ENCODE measurements at places on chromosomes 6 and 20.

GRCh38 chr6:159067334-159067733 lies 22.5 kb upstream of the TAGAP start:
- H3K36me3 ChIP-seq, result peaks cover 2% of the 10 kb centered on the region
- no peak overlapping the region for H3K27ac ChIP-seq
- no peak overlapping the region for H3K4me3 ChIP-seq

GRCh38 chr20:32610472-32611218 lies 25.5 kb upstream of the NOL4L start:
- no peak overlapping the region for H3K4me3 ChIP-seq
- no peak for DNase-seq

DNA sequence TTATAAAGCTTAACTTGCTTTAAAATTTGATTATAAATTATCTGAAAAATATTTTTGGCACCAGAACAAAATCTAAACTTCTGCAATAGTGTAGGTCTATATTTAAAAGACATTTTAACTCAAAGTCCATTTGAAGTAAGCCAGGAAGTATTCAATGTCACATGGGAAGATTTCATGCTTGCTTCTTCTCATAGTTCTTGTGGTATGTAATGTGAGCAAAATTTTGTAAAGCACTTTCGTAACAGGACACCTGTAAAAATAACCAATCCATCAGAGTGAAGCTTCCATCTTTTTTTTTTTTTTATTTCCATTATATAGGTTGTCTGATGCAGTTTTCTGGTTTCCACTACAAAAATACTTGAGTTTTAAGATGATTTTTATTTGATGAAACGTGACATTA lies 386.1 kb downstream of the LAMA2 start:
- H3K4me3 ChIP-seq, result no peak overlapping the region
- peaks cover 1% of the 10 kb centered on the region for H3K27me3 ChIP-seq
- no peaks in the 10 kb centered on the region for H3K36me3 ChIP-seq
- DNase-seq, result no peak
- H3K27ac ChIP-seq, result no peak overlapping the region

GRCh38 chr6:63936399-63936798 lies 300.8 kb downstream of the PHF3 start:
- no peak overlapping the region for H3K4me3 ChIP-seq
- H3K27me3 ChIP-seq, result no peaks in the 10 kb centered on the region
- H3K27ac ChIP-seq, result no peak overlapping the region
- no peaks in the 10 kb centered on the region for H3K4me1 ChIP-seq

- H3K4me1 ChIP-seq, result peaks cover 93% of the 10 kb centered on the region
- H3K4me3 ChIP-seq, result peak overlapping the region; percentile 46
- no peaks in the 10 kb centered on the region for H3K27me3 ChIP-seq
- H3K27ac ChIP-seq, result peak overlapping the region; percentile 94
- H3K36me3 ChIP-seq, result peaks cover 68% of the 10 kb centered on the region
Measured at GRCh38 chr6:16480763-16481560, 242.6 kb downstream of the GMPR start.

- no peak overlapping the region for H3K4me3 ChIP-seq
- H3K27me3 ChIP-seq, result peaks cover 2% of the 10 kb centered on the region
- H3K4me1 ChIP-seq, result no peaks in the 10 kb centered on the region
Measured at GRCh38 chr6:160972111-160972510, 19.5 kb upstream of the MAP3K4 start.

- H3K4me3 ChIP-seq, result no peak overlapping the region
- H3K27ac ChIP-seq, result no peak overlapping the region
- H3K4me1 ChIP-seq, result no peaks in the 10 kb centered on the region
- no peaks in the 10 kb centered on the region for H3K27me3 ChIP-seq
Measured at GRCh38 chr6:117253785-117254184, 11.6 kb upstream of the VGLL2 start.

DNA sequence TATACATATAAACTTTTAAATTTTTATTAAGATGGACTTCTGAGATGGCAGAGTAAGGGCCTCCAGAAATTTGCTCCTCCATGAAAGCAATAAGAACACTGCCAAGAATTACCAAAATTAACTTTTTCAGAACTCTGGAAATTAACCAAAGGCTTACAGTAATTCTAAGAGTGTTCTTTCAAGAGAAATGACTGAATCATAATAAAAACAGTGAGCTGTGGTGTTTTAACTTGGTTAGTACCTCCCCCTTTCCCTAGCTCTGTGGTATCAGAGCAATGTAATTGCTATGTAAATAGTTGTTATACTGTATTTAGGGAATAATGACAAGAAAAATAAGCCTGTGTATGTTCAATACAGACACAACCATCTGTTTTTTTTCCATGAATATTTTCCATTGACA lies 19.0 kb downstream of the HECA start:
- no peak overlapping the region for H3K4me3 ChIP-seq
- H3K27me3 ChIP-seq, result no peaks in the 10 kb centered on the region
- H3K27ac ChIP-seq, result peak overlapping the region; percentile 23
- peaks cover 77% of the 10 kb centered on the region for H3K4me1 ChIP-seq

DNA sequence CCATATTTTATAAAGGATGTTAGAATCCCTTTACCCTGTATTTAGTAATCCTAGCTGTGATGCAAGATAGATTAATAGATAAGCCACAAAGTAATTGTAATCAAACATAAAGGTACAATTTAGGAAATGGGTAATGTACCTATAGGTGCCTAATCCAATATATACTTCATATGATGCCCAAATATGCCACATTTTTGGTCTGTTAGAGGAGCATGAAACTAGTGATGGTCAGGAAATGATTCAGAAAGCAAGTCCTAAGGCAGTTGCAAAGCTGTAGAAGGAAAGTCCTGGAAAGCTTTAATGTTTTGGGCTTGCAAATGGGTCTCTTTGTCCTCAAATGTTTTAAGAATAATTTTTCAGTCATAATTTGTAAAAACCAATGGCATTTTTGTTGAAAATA lies 76.6 kb upstream of the PTPRK start:
- peaks cover 19% of the 10 kb centered on the region for H3K4me1 ChIP-seq
- no peaks in the 10 kb centered on the region for H3K36me3 ChIP-seq
- no peak for DNase-seq

DNA sequence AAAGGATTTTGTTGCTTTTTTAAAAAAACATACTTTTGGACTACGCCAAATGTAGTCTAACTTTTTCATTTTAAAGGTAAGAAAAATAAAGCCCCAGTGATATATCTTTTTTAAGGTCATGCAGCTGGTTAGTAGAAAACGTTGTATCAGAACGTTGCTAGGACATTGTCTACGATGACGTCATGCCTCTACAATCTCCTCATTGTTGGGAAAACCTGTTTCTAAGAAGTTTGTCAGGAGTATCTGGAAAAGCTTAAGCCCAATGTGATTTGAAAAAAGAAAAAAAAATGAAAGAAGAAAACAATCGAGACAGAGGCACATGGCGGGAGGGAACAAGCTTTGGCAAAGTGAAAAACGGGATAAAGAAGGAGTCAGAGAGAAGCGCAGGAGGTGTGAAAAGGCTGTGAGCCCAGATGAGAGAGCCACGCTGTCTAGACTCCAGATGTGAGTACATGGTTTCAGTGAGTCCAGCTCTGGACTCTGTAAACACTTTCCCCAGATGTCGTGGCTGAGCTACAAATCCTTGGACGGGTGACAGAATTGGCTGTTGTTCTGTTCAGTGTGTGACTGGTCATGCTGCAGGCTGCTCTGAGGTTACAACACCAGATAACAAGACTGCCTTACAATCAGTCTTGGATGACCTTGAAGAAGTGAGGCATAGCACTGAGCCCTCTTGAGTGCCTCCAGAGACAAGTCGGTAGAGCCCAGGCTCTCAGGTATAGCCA lies 656.7 kb upstream of the ID4 start:
- H3K4me1 ChIP-seq, result no peaks in the 10 kb centered on the region
- no peaks in the 10 kb centered on the region for H3K27me3 ChIP-seq
- no peak overlapping the region for H3K27ac ChIP-seq
- no peak overlapping the region for H3K4me3 ChIP-seq

- no peak for DNase-seq
- no peaks in the 10 kb centered on the region for H3K36me3 ChIP-seq
- H3K27me3 ChIP-seq, result no peaks in the 10 kb centered on the region
- no peak overlapping the region for H3K27ac ChIP-seq
- H3K4me1 ChIP-seq, result no peaks in the 10 kb centered on the region
Measured at GRCh38 chr20:40233406-40233805, 455.6 kb downstream of the MAFB start.

- H3K4me1 ChIP-seq, result no peaks in the 10 kb centered on the region
- no peak for DNase-seq
- no peaks in the 10 kb centered on the region for H3K36me3 ChIP-seq
- no peak overlapping the region for H3K4me3 ChIP-seq
Measured at GRCh38 chr6:22366214-22366613, 69.4 kb upstream of the PRL start.

DNA sequence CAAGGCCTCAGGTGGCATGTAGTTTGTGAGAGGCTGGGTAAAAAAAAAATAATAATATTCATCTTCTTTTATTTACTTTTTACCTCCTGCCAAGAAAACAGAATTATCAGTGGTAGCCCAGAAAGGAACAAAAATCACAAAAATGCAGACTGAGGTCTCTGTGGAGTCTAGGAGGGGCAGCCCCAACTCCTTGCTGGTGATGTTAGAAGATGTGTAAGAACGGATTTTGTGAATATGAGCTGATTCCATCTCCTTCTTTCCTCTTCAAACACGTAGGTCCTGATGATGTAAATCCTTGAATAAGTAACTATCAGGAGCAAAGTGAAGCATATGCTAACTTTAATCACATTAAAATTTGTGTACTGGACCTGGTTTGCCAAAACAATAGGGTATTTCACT lies 226.8 kb downstream of the EYA4 start:
- H3K27ac ChIP-seq, result no peak overlapping the region
- no peaks in the 10 kb centered on the region for H3K4me1 ChIP-seq
- DNase-seq, result no peak

GRCh38 chr6:159716247-159717096 lies 10.8 kb upstream of the WTAP start:
- no peak overlapping the region for H3K4me3 ChIP-seq
- H3K4me1 ChIP-seq, result peaks cover 10% of the 10 kb centered on the region
- no peaks in the 10 kb centered on the region for H3K27me3 ChIP-seq
- peaks cover 3% of the 10 kb centered on the region for H3K36me3 ChIP-seq

DNA sequence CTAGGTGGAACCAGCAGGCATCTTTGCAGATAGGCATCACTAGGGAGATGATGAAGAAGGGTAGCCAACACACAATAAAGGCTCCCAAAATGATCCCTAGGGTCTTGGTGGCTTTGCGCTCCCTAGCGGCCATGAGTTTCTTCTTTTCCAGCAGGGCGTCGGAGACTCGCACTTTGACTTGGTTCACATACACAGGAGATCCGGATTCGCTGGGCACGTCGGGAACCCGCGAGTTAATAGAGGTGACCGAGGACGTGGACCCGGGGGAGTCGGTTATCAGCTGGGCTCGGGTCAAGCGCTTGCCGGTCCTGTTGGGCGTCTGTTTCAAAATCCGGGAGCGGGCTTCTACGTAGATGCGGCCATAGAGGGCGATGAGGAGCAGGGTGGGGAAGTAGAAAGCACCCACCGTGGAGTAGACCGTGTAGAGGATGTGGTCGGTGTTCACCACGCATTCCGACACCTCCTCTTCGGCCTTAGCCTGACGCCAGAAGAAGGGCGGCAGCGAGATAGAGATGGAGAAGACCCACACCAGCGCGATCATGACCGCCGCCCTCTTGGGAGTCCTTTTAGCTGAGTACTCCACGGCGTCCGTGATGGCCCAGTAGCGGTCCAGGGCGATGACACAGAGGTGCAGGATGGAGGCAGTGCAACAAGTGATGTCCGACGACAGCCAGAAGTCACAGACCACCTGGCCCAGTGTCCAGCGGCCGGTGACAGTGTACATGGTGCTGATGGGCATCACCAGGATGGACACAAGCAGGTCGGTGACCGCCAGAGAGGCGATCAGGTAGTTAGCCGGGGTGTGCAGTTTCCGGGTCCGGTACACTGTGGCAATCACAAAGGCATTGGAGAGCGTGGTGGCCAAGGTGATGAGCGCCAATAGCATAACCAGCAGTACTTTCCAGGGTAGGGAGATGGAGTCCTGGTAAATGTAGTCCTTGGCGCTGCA lies 658 bp downstream of the HTR1B start:
- peaks cover 61% of the 10 kb centered on the region for H3K27me3 ChIP-seq
- H3K36me3 ChIP-seq, result peaks cover 3% of the 10 kb centered on the region
- H3K27ac ChIP-seq, result no peak overlapping the region
- H3K4me3 ChIP-seq, result peak overlapping the region; percentile 17

GRCh38 chr20:57966620-57967019 lies 256.8 kb upstream of the PMEPA1 start:
- H3K27ac ChIP-seq, result no peak overlapping the region
- H3K4me1 ChIP-seq, result no peaks in the 10 kb centered on the region
- no peaks in the 10 kb centered on the region for H3K36me3 ChIP-seq
- H3K27me3 ChIP-seq, result peaks cover 2% of the 10 kb centered on the region

GRCh38 chr6:12208673-12209072 lies 81.5 kb upstream of the EDN1 start:
- DNase-seq, result no peak
- H3K4me3 ChIP-seq, result no peak overlapping the region
- H3K36me3 ChIP-seq, result no peaks in the 10 kb centered on the region

DNA sequence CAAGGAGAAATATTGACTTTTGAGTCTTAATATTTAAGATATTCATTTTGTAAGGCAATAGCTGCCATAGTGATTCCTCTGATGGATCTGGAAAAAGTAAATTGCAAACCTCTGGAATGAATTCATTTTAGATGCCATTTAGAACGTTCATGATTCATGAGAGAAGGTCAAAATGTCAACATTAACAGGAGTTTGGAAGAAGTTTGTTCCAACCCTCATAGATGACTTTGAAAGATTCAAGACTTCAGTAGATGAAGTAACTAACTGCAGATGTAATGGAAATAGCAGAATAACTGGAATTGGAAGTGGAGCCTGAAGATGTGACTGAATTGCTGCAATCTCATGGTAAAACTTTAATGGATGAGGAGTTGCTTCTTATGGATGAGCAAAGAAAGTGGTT lies 100.9 kb upstream of the CCN2 start:
- no peaks in the 10 kb centered on the region for H3K4me1 ChIP-seq
- no peak for DNase-seq
- no peaks in the 10 kb centered on the region for H3K27me3 ChIP-seq
- H3K27ac ChIP-seq, result no peak overlapping the region

DNA sequence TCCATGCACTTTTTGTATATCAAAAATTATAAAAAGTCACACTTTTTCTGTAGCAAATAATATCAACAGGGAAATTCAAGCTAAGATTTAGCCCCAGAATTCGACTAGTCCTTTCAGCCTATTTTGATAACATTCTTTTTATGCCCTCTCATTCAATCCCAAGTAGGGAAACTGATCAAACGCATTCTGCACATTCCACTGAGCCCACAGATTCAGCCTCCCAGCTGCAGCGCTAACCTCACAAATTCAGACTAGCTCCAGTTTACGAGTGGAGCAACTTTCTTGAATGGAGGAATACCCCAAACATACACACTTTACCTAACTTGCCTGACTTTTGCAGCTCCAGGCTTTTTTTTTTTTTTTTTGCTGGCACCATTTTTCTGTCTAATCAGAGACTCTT lies 70.3 kb upstream of the HEY2 start:
- H3K4me1 ChIP-seq, result no peaks in the 10 kb centered on the region
- H3K36me3 ChIP-seq, result no peaks in the 10 kb centered on the region
- H3K27ac ChIP-seq, result no peak overlapping the region
- H3K4me3 ChIP-seq, result no peak overlapping the region
- no peak for DNase-seq
- peaks cover 36% of the 10 kb centered on the region for H3K27me3 ChIP-seq

GRCh38 chr20:56859801-56860261 lies 230.7 kb downstream of the TFAP2C start:
- no peak overlapping the region for H3K27ac ChIP-seq
- no peak overlapping the region for H3K4me3 ChIP-seq
- peaks cover 6% of the 10 kb centered on the region for H3K27me3 ChIP-seq
- H3K4me1 ChIP-seq, result no peaks in the 10 kb centered on the region
- DNase-seq, result no peak

Measured in activated CD4-positive, alpha-beta memory T cell treated with anti-CD3 and anti-CD28 coated beads, Interleukin-2, amount 10 ng/mL, durations not matched to agents 7 days and 5 days (primary cell).